Body of pancreas (tissue), 4 donors: ENCODE measurements at places on chromosomes 5 and 9. TPM values are rescaled to one million over a fixed set of nuclear protein-coding genes. Genes with fewer than 3 reads are reported as not detected.

DOK3 gene
- 5.4 TPM for total RNA-seq

DAB2 gene
- total RNA-seq: 33.9 TPM

DNA sequence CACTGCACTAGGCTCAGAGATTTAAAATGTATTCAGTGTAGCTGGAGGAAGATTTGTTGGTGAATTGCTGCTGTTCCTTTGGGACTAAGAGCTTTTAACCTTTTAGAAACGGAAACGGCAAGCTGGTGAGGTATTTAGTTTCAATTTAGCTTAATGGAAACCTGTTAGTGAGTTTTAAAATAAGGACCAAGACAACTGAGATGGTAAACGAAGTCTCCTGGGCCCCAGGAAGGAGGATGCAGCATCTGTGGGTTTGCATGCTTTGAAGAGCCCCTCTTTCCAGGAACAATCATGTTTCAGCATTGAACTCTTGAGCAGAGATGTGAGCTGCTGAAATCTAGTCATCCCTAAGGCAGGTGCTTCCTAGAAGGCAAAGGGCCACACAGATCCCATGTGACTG lies 16.5 kb downstream of the DNAI1 start:
- no peak overlapping the region for H3K27ac ChIP-seq
- H3K27me3 ChIP-seq: no peaks in the 10 kb centered on the region
- no peaks in the 10 kb centered on the region for H3K36me3 ChIP-seq
- H3K4me3 ChIP-seq: no peak overlapping the region
- H3K4me1 ChIP-seq: no peaks in the 10 kb centered on the region

GRCh38 chr5:157990583-157991181 lies 131.7 kb upstream of the CLINT1 start:
- H3K4me3 ChIP-seq: no peak overlapping the region
- peaks cover 5% of the 10 kb centered on the region for H3K4me1 ChIP-seq
- no peaks in the 10 kb centered on the region for H3K36me3 ChIP-seq
- no peaks in the 10 kb centered on the region for H3K27me3 ChIP-seq
- DNase-seq: no peak

GRCh38 chr9:134333234-134333873 lies 7.1 kb downstream of the RXRA start:
- peaks cover 99% of the 10 kb centered on the region for H3K4me1 ChIP-seq
- H3K36me3 ChIP-seq: no peaks in the 10 kb centered on the region
- H3K4me3 ChIP-seq: no peak overlapping the region

DNA sequence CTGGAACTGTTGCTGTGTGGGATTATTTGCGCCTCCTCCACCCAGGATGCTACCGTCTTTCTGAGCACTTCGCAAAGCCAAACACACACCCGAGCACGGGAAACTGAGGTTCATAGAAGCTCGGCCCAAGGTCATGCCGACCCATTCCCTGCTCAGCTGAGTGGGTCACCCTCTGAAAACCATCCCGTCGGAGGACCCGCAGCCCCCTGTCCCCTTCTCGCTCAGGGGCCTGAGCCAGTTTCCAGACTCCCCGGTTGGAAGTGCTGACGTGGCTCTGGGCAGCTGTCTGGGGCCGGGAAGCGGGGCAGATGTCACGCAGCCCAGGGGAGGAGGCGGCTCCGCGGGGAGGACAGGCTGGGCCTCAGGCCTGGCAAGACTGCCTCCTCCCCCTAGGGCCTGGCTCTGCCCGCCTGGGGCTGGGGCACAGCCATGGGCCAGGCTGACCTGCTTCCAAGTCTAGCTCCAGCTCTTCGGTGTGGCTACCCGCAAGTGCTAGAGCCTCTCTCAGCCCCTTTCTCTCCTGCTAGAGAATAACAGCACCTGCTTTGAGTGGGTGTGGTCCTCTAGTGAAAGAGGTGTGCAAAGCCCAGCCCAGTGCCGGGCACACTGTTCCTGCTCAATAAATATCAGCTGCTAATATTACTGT lies 9.9 kb upstream of the CXXC5 start:
- no peaks in the 10 kb centered on the region for H3K27me3 ChIP-seq
- peak overlapping the region; percentile 97 for H3K27ac ChIP-seq
- peaks cover 73% of the 10 kb centered on the region for H3K4me1 ChIP-seq

DNA sequence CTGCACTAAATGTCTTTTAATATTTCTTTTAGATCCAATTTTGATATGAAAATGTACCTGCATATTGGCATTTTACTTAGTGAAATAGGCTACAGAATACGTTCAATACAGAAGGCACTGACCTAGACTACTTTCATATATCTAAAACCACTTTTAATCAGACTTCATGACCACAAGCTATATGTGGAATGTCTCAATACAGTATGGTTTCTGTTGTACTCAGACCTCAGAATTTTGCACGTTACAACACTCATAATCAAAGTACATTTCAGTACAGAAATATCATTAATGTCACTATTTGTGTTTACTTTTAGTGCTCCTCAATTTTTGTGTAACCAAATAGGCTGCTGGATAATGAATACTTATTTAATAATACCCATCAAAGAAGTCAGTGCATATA lies 74.8 kb downstream of the MEF2C start:
- no peak overlapping the region for H3K4me3 ChIP-seq
- no peak overlapping the region for H3K27ac ChIP-seq
- H3K4me1 ChIP-seq: no peaks in the 10 kb centered on the region
- no peaks in the 10 kb centered on the region for H3K36me3 ChIP-seq

DNA sequence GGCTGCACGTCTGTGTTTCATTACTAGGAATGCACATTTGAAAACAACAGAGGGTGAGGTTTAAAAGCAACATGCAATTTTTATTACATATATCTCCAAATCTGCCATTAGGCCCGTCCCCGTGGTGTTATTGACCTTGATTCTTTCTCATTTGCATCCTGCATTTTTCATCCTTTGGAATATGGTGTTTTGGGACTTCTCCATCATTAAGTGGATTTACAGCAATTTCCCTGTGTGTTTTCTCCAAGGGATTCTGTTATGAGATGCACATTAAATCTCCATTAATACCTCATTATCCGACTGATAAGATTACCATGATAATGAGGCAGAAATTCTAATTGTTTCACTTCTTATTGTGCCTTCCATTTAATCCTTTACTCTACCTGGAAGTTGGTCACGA lies 117.6 kb downstream of the GAPVD1 start:
- DNase-seq: no peak
- no peaks in the 10 kb centered on the region for H3K27me3 ChIP-seq
- no peaks in the 10 kb centered on the region for H3K36me3 ChIP-seq
- H3K27ac ChIP-seq: no peak overlapping the region

DNA sequence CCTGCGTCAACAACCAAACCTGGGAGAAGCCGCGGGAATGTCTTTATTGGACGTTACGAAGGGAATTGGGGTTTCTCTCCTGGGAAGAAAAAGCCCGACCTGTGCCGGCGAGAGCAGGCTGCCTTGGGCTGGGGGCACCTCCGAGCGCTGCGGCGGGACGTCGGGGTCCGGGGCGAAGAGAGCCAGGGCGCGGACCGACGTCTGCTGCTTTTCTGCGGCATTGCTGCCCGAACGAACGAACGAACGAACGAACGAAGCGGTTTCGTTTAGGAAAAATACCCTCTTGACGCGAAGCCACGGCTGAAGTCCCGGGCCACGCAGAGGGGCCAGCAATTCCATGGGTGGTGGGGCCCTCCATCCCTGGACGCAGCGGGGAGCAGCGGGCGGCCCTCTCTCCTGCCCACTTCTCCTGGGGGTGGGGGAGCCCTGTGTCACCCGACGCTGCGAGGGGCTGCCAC lies 4.8 kb upstream of the PITX1 start:
- H3K36me3 ChIP-seq: no peaks in the 10 kb centered on the region
- H3K4me3 ChIP-seq: no peak overlapping the region
- H3K4me1 ChIP-seq: peaks cover 31% of the 10 kb centered on the region

GRCh38 chr5:169161022-169161680 lies 139.8 kb downstream of the SLIT3 start:
- no peaks in the 10 kb centered on the region for H3K27me3 ChIP-seq
- no peak overlapping the region for H3K4me3 ChIP-seq
- peak overlapping the region; percentile 58 for H3K27ac ChIP-seq
- no peaks in the 10 kb centered on the region for H3K36me3 ChIP-seq

DNA sequence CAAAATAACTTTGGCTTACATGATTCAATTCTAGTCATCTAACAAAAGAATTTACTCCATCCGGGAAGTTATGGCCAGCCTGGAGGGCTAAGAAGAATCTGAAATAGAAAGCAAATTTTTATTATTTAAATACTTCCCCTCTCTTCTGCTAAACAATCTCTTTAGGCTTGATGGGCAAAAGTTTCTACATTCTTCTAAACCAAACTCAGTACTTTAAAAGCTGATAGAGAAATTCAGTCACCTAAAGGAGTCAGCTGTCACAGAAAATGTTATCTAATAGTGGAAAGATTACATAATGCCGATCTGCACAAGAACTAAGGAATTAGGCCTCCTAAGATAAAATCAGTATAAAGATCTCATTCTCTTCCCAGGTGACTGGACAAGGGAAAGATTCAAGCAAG lies 32.4 kb downstream of the GNAQ start:
- no peak overlapping the region for H3K4me3 ChIP-seq
- H3K36me3 ChIP-seq: no peaks in the 10 kb centered on the region
- peak overlapping the region; percentile 11 for H3K27ac ChIP-seq

- H3K4me1 ChIP-seq: peaks cover 6% of the 10 kb centered on the region
- H3K4me3 ChIP-seq: no peak overlapping the region
- H3K27me3 ChIP-seq: no peaks in the 10 kb centered on the region
- no peaks in the 10 kb centered on the region for H3K36me3 ChIP-seq
These were observed 26.2 kb downstream of the ABO start for GRCh38 chr9:133248726-133249295.

- H3K4me1 ChIP-seq: no peaks in the 10 kb centered on the region
- no peak overlapping the region for H3K27ac ChIP-seq
- H3K4me3 ChIP-seq: no peak overlapping the region
- no peaks in the 10 kb centered on the region for H3K36me3 ChIP-seq
These were observed 110.9 kb upstream of the DMAC1 start for GRCh38 chr9:7910426-7911020.

DNA sequence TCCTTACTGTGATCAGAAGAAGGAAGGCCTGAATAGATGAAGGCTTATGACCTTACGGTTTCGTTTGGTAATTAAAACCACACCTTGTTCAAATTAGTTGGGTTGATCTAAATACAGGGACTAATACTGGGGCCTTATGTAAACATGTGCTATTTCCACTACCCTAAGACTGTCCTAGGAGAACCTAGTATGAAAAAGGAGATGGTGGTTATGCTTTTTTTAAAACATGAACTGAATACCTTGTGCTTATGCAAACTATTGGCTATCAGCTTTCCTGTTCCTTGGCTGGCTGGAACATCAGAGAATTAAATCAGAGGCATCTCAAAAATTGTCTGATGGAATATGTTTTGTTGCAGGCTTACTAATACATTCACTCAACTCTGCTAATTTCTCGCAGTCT lies 3.9 kb downstream of the MYOT start:
- no peaks in the 10 kb centered on the region for H3K4me1 ChIP-seq
- H3K27me3 ChIP-seq: no peaks in the 10 kb centered on the region
- no peak for DNase-seq
- no peak overlapping the region for H3K27ac ChIP-seq
- no peaks in the 10 kb centered on the region for H3K36me3 ChIP-seq
